ENCODE measurements at places on chromosomes 2 and 18.

DNA sequence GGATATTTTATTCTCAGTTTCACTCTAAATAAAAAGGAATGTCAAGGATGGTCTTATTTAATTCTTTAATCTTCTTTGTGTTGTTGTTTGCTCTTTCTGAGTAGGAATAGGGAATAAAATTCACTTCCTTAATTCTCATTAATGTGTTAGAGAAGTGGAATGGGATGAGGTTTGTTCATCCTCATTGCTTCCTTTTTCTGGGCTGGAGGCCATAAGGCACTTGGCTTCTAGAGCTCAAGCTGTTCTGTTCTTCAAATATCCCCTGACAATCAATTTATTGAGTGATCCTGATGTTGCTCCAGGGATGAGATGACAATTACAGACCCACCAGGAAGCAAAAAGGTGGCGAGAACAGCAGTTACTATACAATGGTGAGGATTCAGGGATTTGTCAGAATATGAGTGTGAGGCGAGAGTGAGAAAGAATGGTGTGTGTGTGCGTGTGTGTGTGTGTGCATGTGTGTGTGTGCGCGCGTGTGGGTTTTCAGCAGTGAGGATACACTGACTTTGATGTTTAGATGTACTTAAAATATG is 557.6 kb upstream of the FANCL start:
- DNase-seq = no peak

DNA sequence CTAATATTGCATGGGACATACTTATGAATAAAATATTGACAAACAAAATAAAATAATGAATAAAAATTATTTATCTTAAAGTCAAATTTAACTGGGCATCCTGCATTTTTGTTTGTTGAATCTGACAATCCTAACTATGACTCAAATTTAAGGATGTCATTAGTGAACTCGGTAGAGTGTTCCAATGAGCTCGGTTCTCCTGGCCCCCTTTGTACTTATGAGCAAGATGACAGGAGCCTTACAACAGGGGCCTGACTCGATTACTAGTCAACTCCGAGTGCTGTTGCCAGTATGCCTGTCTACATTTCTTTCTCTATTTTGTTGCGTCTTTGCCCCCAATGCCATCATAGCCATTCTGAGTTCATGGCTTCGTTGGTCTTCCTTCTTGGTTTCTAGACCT is 40.3 kb downstream of the HRH4 start:
- DNase-seq = no peak

- DNase-seq = no peak
Observed at GRCh38 chr2:62506421-62506750, 391 bp upstream of the TMEM17 start.

GRCh38 chr2:134338208-134338607 is 84.3 kb downstream of the MGAT5 start:
- DNase-seq = no peak

DNA sequence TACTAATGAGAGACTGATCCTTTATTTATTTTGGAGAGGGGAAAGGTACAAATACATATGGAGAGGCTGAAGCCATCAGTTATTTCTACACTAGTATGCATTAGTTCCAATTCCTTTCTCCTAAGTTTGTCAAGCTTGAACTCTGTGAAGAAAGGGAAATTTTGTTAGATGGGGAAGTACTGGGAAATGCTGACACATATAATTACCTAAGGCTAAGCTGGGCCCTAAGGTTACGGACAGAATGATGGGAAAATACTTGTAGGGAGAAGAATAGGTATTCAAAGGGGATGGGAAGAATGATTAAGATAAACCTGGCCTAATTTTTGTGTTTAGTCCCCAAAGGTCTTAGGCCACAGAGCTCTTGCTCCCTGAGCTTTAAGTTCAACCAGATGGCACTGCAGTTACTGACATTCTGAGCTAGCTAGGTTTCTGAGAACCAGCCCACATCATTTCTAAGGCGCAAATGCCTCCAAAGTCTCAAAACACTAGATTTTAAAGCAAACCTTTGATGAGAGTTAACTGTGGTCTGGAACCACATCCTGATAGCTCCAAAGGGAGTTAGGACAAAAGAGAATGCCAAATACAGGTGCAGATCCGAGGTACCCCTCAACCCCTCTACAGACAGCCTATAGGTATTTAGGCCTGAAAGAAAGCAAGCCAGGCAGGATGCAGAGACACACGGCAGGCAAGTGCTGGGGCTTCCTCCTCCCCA is 2.7 kb downstream of the TMEM163 start:
- DNase-seq = no peak
